ENCODE measurements at places on chromosomes 7 and 10.

- no peak for DNase-seq
These were observed 106.5 kb upstream of the BMPER start for GRCh38 chr7:33798686-33799325.

DNA sequence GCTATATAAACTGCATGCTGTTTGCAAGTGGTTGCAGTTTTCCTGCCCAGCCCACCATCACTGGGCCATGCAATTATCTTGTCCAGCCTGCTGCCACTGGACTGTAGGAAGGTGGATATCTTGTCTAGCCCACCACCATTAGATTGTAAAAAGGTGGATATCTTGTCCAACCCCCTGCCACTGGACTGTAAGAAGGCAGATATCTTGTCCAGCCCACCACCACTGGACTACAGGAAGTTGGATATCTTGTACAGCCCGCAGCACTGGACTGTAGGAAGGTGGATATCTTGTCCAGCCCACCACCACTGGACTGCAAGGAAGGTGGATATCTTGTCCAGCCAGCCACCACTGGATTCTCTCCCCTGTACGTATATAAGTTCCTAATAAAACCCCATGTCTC, 69.8 kb downstream of the SKAP2 start:
- no peak for DNase-seq

DNA sequence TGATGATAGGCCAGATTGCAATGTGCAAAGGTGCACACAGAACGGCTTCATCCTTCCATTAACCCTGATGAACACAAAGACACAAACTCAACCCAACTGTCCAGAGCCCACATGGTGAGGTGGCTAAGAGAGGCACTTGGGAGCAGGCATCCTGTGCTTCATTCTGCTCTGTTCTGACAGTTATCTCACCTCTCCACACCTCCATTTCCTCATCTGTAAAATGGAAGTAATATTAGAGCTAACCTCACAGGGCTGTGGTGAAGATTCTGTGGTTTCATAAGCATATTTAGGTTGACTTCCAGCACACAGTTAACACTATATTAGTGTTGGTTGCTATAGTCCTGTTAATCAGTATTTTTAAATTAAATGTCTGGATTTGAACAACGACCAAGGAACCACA, 126.3 kb downstream of the TAX1BP1 start:
- DNase-seq: no peak

DNA sequence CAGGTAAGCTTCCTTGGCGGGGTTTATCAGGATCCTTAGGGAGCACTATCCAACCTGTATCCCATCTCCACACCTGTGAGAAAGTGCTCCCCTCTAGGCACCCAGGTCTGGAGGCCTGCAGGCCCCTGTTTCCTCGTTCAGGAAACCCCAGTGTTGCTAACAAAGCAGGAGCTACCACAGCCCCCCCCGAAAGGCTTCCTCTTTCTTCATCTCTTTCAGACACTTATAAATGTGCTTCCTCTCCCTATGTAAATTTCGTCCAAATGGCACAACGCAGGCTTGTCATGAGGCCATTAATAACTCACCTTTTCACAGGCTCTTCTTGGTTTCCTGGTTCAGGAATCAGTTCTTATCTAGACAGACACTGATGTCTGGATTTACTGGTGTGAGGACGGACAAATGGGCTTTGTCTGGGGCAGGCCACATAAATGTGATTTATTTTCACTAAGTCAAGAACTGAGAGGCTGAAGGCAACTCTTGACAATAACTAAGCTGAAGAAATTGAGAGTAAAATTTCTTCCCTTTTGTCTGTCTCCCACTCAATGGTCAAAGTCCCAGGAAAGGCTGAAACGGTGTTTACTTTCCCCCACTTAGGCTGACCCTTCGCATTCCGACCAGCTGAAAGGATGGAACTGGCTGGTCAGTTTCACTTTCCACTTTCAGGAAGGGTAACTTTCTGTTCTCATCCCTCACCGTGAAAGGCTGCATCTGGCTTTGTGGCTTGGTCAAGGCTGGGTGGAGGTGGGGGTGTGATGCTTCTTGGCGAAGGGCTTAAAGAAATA, 46.8 kb downstream of the PIK3AP1 start:
- DNase-seq: no peak

GRCh38 chr7:11478426-11478825, 353.6 kb downstream of the THSD7A start:
- DNase-seq: no peak

DNA sequence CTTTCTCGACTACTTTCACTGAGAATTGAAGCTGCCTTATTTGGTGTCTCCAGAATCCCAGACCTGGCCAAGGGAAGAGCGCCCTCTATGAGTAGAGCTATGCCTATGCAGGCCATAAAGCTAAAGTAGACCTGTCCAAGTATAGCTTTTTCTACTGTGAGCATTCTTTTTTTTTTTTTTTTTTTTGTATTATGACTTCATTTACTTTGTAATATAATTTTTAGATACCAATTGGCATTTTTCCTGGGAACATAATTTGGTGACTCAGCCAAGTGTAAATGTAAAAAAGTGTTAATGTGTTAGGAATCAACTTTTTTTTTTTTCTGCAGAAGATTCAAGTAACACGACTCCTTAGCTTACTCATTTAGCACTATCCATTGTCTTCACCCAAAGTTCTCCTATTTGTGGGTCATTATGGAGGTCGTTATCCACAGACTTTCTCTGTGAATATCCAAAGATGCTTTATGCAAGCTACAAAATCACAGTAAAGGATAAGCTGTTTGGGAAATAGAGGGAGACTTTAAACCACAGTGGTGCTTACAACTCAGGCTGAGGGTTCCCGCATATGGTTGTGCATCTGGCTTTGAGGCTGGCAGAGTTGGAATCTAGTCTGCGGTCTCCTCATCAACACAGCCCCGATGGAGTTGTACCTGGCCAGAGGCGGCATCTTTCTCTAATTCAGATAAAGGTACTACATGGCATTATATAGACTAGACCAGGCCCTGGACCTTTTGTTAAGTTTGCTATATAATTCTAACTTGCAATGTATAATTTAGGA, 1040.2 kb upstream of the SORCS1 start:
- no peak for DNase-seq

GRCh38 chr10:32171204-32171603, 115.0 kb upstream of the KIF5B start:
- DNase-seq: no peak

DNA sequence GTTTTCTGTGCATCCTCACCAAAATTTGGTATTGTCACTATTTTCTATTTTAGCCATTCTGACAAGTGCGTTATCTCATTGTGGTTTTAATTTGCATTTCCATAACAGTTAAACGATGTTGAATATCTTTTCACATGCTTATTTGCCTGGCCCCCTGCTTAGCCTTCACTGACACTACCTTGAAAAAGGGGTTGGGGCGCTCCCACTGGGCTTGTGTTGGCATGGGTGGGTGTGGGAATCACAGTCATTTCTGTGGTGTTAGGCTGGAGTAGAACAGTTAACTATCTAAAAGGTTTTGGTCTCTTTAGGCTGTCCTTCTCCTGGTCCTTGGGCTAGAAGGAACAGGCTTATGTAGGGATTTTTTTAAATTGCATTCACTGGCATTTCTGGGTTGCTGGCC, 72.2 kb upstream of the TMEM140 start:
- no peak for DNase-seq

GRCh38 chr7:85554236-85555178, 367.7 kb upstream of the SEMA3D start:
- no peak for DNase-seq

DNA sequence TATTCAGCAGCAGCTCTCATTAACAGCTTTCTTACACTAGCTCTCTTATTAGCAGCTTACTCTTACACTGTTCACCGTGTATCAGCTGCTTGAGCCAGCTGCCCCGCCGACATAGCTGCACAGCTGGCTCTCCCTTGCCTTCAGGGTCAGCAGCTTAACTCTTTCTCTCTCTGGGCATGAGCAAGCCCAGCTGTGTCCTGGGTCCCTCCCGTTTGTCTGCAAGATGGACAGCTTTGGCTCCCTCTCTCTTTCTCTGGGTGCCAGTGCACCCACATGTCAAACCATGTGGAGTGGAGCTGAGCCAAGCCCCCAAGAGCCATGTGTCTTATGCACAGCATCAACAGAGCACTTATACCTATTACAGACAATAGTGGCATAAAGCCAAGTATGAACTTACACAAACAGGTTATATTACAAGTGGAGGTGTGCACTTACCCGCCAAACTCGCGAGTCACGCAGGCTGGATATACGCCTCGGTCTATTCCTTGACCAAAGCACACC, 35.7 kb upstream of the MTPAP start:
- DNase-seq: no peak

DNA sequence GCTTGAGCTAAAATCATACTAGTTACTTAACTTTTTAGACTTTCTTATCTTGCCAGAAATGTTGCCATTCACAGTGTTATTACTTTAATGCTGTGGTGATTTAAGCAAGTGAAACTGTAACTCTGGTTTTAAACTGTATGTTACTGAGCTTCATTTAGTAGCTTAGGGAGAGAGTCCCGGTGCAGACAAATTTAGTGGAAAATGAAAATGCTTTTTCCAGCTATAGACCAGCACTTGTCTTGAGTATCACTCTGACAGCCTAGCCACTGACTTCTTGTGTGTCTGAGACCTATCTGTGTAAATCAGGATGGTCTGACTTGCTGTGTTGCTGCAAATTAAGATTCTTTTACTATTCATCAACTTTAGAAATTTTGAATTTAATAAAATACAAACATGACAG, 200.8 kb downstream of the CACNB2 start:
- no peak for DNase-seq

GRCh38 chr7:99362801-99363200, 11.7 kb upstream of the ARPC1B start:
- DNase-seq: no peak

DNA sequence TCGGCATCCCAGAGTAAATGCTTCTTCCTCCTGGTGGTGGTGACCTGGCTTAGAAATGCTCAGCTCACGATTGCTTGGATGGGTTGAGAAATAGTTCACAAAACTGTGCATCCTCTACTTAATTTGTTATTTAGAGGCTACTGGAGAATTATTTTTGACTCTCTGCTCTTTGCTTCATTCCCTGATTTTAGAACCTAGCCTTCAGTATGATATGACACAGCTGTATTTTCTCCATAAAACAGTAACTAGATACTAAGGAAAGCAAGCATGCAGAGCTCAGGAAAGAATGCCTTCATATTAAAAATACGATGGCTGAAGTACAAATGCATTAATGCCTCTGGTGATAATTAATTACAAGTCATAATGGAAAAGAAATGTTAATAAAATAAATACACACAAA, 602.0 kb upstream of the COBL start:
- no peak for DNase-seq

DNA sequence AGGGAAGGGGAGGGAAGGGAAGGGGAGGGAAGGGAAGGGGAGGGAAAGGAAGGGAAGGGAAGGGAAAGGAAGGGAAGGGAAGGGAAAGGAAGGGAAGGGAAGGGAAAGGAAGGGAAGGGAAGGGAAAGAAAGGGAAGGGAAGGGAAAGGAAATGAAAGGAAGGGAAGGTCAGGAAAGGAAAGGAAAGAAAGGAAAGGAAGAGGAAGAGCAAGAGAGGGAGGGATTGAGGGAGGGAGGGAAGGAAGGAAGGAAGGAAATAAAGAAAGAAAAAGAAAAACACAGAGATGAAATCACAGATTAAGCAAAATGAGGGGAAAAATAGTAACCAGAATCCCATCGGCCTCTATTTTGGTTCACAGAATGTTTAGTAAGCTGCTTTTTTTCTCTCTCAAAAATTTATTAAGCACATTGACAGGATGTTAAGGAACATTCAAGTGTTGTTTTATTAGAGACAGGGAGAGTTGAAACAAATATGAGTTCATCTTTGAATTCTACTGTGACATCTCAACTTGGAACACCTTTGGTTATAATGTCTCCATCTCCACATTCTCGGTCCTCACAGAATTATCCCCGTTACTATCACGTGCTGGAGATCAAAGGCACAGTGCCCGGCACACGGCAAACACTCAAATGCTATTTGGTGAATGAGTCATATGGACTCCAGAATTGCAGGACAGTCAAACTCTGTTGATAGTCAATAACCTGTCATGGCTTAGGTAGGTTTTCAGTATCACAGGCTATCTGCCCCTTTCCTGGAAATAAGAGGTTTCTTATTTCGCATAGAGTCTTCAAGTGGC, 52.4 kb downstream of the ABCB1 start:
- no peak for DNase-seq

- DNase-seq: peak; percentile 79
These were observed 36.6 kb upstream of the TNPO3 start for GRCh38 chr7:129091484-129092002.

DNA sequence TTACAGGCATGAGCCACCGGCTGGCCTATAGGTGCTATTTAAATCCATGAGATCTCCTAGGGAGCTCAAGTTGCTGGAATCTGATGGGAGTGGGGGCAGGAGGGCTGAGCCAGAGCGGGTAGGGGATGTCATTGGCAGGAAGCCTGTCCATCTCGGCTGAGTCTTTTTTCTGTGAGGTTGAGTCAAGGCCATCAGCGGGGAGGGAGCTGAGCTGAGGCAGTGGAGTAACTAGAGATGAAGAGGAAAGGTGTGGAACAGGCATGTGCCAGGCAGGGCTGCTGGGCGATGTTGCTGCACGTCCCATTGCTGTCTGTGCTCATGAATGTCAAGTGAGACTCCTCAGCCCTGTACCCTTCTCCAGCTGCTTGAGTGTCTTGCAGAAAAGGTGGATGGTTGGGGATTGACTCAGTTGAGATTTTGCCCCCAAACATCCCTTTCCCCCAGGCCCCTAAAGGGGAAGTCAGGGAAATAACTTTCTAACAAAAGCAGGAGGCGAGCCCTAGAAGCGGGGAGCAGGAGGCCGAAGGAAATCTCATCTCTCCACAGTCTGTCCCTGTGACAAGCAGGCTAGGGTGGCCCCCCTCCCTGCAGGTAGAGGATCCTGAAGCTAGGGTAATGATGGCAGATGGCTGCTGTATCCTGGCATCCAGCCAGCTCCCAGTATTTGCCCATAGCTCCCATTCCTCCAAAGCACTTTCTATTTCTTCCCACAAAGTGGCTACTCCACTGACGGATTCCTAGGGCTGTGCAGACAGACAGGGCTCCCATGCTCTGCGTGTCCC, 5.4 kb downstream of the ATP6V1F start:
- no peak for DNase-seq

- no peak for DNase-seq
These were observed 1.3 kb upstream of the BMPER start for GRCh38 chr7:33903791-33904680.

DNA sequence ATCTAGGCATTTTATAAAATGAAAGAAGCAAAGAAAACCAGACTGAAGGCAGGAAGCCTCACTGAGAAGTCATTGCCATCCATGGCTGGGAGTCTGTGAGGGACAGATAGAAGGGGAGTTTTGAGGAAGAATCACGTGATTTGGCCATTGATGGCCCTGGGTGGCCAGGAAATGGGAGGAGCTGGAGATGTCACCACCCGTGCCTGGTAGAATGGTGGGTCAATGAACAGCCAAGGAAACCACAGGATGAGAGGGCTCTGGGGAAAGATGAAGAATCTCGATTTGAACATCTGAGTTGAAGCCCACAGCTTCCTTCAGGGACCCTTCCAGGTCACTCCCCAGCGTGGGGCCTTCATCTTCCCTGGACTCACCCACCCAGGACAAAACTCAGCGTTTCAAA, 103.3 kb upstream of the CHST15 start:
- no peak for DNase-seq

DNA sequence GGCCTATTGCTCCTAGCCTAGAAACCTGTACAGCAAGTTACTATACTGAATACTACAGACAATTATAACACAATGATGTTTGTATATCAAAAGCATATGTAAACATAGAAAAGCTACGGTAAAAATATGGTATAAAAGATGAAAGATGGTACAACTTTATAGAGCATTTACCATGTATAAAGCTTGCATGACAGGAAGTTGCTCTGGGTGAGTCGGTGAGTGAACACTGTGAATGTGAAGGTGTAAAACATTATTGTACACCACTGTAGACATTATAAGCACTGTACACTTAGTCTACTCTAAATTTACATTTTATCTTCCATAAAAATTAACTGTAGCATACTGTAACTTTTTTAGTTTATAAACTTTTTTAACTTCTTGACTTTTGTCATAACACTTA, 674.3 kb upstream of the ZWINT start:
- DNase-seq: no peak
